BJ (cell line): ENCODE measurements at places on chromosomes 5 and 9.

DNA sequence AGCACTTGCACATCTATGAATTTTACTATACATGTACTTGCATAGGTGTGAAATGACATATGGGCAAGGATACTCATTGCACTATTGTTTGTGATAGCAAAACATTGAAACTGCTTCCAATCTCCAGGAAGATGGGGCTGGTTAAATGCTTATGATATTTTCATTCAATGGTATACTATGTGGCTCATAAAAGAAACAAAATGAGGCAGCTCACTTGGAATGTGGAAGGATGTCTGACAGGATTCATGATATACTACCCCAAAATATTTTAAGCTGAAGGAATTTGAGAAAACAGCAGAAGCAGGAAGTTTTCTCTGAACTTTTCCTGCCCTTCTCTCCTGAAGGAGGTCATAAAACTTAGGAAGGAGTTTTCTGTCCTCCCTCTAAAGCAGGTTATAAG is 99.6 kb upstream of the CAST start:
- peak; percentile 32 for DNase-seq

DNA sequence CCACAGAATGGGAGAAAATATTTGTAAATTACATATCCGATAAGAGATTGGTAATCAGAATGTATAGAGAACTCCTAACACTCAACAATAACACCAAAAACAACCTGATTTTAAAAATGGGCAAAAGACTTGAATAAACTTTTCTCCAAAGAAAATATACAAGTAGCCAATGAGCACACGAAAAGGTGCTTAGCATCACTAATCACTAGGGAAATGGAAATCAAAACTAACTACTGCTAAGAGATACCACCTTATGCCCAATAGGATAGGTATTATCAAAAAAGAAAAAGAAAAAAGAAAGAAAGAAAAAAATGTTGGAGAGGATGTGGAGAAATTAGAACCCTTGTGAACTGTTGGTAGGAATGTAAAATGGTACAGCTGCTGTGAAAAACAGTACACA is 212.1 kb downstream of the TLR4 start:
- no peak for DNase-seq

- DNase-seq: no peak
Observed at GRCh38 chr9:36736648-36737047, 164.0 kb downstream of the MELK start.

DNA sequence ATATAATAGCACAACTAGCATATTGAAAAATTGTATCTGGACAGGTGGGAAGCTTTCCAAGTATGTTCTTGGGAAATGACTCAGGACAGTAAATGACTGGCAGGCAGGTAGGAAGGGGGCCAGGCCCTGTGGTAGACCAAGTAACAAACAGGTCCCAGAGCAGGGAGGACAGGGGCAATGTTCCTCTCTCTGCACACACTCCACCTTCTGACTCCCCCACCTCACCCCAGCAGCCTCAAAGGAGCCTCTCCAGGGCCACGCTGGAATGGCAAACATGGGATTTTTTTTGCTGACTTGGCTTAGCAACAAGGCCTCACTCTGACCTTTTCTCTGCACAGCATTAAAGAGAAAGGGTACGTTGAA is 31.1 kb upstream of the IQGAP2 start:
- DNase-seq: no peak

GRCh38 chr9:34659592-34660253 is 2.7 kb downstream of the CCL27 start:
- no peak for DNase-seq

DNA sequence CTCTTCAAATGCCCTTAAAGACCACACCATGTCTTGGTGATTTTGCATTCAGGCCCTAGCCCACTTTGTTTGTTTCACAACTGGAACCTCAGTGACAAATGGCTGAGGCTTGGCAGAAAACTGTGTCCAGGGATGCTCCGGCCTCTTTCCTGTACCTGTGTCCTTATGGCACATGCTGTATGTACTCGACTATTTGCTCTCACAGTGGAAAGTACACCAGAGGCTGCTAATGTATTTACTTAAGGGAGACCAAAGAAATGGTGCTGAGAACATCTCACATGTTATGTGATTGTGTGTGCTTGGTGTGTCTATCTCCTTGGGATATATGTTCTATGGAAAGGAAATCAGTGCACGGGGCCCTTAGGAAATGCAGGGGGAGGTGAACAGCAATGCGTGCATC is 263.3 kb downstream of the GADD45G start:
- no peak for DNase-seq

DNA sequence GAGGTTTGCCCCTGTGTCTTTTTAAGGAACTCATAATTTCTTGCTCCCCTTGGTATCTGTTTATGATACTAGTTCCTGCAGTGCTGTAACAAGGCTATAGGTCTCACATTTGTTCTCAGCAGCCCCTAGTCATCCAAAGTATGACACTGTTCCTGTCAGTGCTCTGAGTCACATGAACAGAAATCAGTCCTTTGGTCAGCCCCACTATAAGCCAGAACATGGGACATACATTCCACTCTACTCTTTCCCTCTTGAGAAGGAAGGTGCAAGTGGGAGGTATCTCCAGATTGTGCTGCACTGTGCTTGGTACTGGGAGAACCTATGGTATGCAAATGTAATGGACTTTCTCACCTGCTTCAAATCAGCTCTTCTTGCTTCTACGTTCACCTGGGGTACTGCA is 87.0 kb downstream of the IARS1 start:
- DNase-seq: no peak

DNA sequence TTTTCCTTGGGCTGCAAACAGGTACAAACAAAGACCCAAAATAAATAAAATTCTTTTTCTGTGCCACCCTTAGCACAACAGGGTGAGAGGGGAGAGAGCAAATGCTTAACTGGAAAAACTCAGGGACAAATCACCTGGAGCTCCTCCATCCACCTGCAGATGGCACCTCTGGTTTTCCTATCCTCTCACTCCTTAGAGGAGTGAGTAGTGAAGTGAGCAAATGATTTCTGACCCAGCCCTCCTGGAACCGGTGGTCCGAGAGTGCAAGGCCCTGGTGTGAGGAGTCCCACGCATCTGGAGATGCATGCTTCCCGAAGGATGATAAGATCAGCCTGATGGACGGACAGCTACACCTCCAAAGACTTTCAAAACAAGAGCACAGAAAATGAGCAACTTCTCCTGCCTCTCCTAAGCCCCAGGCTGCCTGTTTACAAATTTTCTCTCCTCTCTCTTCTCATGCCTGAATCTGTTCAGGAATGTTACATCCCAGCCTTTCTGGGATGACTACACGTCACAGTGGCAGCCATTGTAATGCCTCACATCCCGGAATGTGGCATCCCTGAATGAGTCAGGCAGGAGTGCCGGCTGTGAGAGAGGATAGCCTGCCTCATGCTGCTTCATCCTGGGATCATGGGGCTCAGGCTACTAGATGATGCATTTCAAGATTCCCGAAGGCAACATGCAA is 86.4 kb downstream of the ADRB2 start:
- DNase-seq: peak; percentile 95

DNA sequence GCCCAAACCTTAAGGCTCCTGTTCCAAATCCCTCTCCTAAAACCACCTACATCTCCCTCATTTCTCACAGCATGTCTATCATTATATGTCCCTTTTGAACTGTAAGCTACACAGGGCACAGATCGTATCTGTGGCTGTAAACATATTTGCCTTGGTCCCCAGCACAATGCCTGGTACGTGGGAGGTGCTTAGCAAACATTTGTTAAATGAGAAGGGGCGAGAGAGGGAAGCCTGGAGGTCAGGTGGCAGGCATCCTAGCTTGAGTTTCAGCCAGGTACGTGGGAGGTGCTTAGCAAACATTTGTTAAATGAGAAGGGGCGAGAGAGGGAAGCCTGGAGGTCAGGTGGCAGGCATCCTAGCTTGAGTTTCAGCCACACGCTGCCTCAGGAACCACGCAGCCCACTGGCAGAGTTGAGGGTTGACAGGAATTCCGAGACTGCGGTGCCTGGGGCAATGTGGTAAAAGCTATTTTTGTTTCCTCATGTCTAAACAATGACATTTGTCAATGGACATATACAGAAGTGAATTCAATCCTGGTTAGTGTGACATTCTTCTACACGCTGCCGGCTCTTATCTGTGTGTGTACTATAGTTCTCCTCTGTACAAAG is 113.6 kb downstream of the EFNA5 start:
- no peak for DNase-seq

GRCh38 chr9:98272083-98272482 is 16.6 kb upstream of the TBC1D2 start:
- DNase-seq: no peak

DNA sequence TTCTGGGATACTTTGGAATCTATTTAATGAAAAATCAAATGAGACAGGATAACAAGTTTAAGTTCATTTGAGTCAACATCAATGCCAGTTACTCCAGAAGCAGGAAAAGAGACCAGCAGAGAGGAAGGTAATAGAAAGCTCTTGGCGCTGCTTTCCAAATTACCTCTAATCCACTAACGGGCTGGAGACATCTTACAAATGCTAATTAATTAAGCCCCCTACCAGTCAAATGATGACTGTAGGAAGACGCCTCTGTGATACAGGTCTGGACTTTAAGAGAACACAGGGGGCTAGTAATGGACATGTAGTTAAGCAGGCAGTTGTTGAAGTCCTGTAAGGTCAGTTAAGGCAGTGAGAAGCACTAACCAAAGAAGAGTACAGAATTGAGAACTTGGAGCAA is 65.3 kb upstream of the HTR4 start:
- DNase-seq: no peak

DNA sequence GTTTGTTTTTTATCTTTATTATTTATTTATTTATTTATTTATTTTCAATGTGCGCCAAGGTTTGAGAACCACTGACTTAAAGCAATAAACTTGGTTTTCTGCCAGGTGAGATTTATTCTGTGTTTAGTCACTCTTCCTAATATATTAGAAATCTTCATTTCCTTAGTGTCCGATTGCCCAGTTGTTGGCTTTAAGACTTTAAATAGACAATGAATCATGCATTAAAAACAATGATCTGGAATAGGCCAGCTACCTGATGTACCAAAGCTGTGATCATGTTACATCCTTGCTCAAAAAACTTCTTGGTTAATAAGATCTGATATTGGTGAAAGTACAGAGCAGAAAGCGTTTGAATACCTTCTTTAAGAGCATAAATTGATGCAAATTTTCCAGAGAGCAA is 52.1 kb upstream of the ERBIN start:
- no peak for DNase-seq

- no peak for DNase-seq
Observed at GRCh38 chr9:33722359-33722675, 73.0 kb upstream of the PRSS3 start.

DNA sequence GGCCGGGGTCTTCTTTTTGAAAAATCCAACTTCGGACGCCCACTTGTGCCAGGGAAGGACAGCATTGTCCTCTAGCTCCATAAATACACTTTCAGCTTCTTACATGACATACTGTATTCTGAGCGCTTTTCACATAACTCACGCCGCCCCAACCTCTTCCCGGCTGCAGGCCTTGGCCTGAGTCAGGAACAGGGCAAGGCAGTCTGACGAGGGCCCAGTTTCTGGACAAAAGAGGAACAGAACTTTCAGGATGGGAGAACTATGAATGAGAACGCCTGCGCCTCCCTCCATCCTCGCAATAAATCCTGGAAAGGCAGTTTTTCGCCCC is 650 bp downstream of the DCTN4 start:
- DNase-seq: no peak

DNA sequence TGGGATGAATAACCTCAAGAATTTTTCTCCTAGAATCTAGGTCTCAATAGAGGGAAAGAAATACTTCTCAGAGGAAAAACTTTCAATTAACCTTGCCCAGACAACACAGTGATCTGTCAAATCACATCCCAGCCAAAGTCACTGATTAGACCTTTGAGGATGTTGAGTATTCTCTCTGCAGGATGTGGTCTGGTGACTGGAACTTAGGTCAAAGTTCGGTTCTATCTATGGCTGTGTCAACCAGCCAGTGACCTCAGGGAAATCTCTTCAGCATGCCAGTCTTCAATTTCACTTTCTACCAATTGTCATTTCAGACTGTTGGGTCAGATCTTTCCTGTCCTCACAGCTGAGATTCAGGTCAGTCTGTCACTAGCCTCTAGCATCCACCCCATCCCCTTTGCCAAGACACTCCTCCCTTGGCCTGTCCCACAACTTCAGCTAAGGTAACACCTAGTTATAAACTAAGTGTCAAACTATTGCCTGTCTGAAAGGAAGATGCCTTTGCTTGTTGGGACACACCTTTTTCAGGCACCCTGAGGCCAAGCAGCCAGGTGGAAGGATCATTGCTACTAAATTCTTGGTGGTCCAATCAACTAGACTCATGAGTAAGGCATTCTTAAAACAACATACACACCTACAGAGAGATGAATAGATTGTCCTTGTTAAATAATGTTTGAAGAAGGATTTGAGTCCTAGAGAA is 156.3 kb upstream of the FST start:
- DNase-seq: no peak

GRCh38 chr5:78003450-78003849 is 227.3 kb upstream of the TBCA start:
- no peak for DNase-seq

GRCh38 chr5:13278148-13278547 is 666.3 kb downstream of the DNAH5 start:
- no peak for DNase-seq

DNA sequence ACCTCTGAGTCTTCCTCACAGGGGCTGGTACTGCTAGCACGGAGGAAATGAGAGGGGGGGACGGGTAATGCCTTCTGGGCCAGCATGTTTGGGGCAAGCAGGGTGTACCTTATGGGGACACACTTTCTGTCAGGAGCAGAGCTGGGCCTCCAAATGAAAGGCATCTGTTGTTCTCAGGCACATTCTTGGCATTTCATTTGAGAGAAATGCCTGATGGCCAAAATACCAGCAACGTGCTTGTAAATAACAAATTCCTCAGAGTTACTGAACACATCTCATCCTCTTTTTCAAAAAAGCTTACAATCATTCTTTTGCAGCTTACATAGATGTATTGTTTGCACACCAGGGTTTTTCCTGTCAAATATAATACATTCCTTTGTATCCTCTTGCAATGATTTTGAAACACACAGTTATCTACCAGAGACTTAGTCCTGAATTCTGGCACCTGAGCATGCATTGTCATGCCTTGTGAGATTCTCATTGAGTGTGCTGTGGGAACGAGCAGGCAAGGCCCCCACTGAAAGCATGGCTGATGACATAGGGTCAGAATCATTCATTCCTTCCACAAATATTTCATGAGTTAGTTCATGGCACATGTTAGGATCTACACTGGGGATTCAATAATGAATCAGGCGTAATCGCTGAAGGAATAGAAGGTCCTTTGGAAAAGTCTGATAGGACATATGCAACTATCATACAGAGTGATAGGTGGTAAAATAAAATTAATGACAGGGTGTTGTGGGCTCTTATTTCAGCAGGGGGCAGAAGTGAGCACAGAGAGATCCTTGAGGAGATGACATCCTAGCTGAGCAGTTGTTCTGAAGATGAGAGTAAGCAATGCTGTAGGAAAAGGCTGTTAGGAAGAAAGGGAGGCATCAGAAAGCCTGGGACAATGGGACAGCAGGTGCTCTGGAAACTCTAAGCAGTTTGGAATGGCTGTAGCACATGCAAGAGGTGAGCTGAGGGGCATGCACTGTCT is 260.9 kb upstream of the TUT7 start:
- peak; percentile 85 for DNase-seq

DNA sequence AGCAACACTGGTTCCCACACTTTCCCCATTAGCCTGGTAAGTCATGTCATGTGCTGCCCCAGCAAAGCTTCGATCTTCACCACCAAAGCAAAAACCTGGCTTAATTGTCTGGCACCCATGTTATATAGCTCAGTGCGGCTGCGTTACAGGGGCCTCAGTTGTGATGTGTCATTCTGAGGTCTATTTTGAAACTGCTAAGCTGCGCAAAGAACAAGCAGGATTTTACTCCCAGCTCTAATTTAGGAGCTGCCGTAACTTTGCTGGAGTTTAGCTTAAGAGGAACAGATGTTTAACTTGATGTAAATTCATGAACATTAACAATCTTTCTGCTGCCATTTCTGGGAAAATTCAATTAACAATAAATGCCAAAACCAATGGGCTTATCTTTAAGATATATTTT is 274.1 kb downstream of the HSPA4 start:
- no peak for DNase-seq
